ENCODE measurements at places on chromosomes 5 and 9.

- DNase-seq = no peak
These were observed 70.3 kb upstream of the SH3PXD2B start for GRCh38 chr5:172524573-172525021.

DNA sequence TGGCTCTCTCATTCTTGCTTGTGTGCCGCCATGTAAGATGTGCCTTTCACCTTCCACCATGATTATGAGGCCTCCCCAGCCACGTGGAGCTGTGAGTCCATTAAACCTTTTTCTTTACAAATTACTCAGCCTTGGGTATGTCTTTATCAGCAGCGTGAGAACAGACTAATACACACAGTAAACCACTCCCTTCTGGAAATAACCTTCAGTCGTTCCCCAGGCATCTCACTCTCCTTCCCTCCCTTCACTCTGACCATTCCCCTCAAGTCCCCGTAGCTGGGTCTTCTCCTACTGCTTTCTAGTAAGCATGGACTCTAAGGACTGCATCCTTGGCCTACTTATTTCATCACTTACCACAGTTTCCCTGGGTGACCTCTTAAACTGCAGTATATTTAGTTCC, 493.9 kb downstream of the CCDC171 start:
- no peak for DNase-seq

- DNase-seq = no peak
These were observed 131.0 kb downstream of the CMYA5 start for GRCh38 chr5:79820648-79821047.

GRCh38 chr5:76086095-76086494, 2.9 kb downstream of the SV2C start:
- DNase-seq = no peak

DNA sequence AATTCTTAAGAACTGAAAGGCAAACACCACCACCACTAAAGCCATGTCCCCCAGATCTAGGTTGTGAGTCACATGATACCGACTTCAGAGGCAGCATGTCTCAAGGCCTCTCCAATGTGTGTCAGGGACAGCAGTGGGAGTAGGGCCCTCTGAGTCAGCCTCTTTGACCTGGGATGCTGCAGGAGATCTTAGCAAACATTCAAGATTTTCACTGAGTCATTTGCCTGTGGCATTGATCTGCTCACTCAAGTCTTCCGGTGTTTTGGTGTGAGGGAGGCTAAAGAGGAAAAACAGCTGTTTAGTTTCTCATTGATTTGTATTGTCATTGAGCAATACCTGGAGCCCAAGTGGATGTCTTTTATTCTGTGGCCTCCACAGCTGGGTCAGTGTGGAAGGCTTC, 36.1 kb downstream of the TMC1 start:
- DNase-seq = peak; percentile 87

Data from dermis blood vessel endothelial cell (primary cell).